CD4-positive, CD25-positive, alpha-beta regulatory T cell (primary cell): ENCODE measurements at places on chromosomes 5 and 9. TPM values are rescaled to one million over a fixed set of nuclear protein-coding genes. Genes with fewer than 3 reads are reported as not detected.

- H3K27me3 ChIP-seq: no peaks in the 10 kb centered on the region
- H3K27ac ChIP-seq: no peak overlapping the region
- H3K4me3 ChIP-seq: no peak overlapping the region
- DNase-seq: no peak
Measured at GRCh38 chr9:16364347-16364746, 506.1 kb downstream of the BNC2 start.

KIF12 gene
- not detected for total RNA-seq

DNA sequence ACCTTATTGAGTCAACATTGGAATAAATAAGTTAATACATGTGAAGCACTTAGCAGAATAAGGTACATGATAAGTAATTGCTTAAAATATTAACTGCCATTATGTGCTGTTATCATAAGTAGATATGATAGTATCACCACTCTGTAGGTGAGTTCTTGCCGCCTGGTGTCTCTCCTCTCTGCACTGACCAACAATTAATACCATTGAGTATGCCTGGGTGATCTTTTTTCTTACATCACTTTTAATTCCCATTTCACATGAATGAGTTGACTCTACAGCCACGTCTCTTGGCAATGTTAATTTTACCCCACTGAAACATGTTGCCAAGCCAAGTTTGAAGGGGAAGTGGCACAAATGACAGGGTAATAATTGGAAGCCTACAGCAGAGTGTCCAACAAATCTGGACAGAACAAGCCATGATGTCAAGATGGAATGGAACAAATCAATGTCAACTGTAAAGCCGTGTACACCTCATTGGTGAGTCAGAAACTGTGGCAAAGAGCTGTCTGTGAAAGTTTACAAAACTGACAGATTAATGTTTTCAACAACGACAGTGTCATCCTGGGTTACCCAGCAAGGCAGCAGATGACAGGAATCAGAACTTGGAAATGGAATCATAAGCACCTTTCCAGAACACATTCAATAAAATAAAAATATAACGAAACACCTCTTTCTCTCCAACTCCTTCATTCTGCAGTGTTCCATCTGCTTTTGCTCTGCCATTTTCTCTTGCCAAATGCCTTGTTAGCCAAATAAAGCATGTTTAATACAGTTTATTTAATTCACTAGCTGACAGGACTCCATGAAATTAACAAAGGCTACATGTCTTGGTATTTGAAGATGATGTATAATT is 330.9 kb downstream of the CTNND2 start:
- no peak for DNase-seq
- H3K36me3 ChIP-seq: no peaks in the 10 kb centered on the region
- no peaks in the 10 kb centered on the region for H3K27me3 ChIP-seq

DNA sequence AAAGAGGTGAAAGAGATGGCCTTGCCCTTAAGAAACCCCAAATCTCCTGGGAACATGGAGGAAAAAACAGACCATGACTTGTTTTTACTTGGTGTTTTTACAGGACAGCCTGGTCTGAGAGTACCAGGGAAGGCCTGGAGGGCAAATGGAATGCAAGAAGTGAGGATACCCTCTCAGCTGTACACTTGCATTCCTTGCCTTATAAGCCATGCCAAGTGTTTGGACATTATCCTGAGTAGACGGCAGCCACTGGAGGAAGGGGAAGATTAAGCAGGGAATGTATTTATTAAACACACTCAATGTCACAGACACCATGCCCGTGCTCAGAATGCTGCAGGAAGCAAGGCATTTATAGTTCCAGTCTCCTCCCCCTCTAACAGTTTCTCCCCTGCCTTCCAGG is 581.4 kb downstream of the CDK5RAP2 start:
- H3K36me3 ChIP-seq: no peaks in the 10 kb centered on the region
- H3K27me3 ChIP-seq: no peaks in the 10 kb centered on the region
- no peak for DNase-seq

GRCh38 chr5:135312255-135312935 is 86.6 kb downstream of the MACROH2A1 start:
- H3K36me3 ChIP-seq: no peaks in the 10 kb centered on the region
- no peak for DNase-seq
- no peaks in the 10 kb centered on the region for H3K27me3 ChIP-seq
- no peak overlapping the region for H3K4me3 ChIP-seq

SLC34A1 gene
- total RNA-seq: 0.20 TPM

- no peaks in the 10 kb centered on the region for H3K4me1 ChIP-seq
- H3K27ac ChIP-seq: no peak overlapping the region
- H3K36me3 ChIP-seq: no peaks in the 10 kb centered on the region
- no peaks in the 10 kb centered on the region for H3K27me3 ChIP-seq
Measured at GRCh38 chr9:134850611-134851010, 30.0 kb upstream of the FCN2 start.

DNA sequence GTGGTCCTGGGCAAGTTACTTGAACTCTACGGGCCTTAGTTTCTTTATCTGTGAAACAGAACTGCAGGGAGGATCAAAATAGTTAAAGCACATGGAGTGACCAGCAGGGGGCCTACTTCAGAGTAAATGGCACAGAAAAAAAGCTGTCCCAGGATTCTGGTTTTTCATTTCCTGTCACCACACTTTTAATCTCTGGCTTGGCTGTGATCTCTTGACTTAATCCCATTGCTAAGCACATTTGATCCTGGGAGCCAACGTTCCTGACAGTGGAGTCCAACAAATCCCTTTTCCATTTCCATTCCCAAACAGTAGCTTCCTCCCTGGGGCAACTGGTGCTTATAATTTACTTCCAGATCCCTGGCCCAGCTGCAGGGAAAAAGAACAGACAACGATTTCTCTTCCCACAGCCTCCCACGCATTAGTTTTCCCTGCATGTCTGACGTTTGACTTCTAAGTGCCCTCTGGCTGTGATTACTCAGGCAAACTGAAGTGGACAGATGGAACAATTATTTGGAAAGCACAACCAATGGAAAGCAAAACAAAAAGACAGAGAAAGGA is 136.5 kb upstream of the STK32A start:
- no peaks in the 10 kb centered on the region for H3K36me3 ChIP-seq
- no peak for DNase-seq
- H3K27me3 ChIP-seq: no peaks in the 10 kb centered on the region
- no peaks in the 10 kb centered on the region for H3K4me1 ChIP-seq
